SW480 (cell line): ENCODE measurements at places on chromosomes 7 and 10.

DNA sequence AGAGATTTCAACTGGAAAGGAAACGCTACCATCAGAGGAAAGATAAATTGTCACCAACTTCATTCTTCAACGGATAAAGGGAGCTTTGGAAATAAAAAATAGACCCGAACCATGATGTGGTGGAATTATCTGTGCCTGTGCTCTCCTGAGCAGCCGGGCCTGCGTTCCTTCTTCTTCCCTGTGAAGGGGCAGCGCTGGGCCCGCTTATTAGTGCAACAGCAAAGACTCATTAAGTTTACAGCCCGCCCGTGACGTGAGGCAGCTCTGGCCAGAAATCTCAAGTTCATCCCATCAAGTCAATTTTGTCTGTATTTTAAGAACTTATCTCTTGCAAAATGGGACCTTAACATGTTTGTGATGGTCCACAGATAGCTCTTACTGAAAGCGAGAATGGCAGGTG, 193.7 kb downstream of the ADARB2 start:
- DNase-seq = no peak

GRCh38 chr10:112208997-112209396, 25.4 kb upstream of the GPAM start:
- no peak for DNase-seq

- DNase-seq = no peak
Observed at GRCh38 chr7:78039790-78040776, 241.5 kb downstream of the PHTF2 start.

DNA sequence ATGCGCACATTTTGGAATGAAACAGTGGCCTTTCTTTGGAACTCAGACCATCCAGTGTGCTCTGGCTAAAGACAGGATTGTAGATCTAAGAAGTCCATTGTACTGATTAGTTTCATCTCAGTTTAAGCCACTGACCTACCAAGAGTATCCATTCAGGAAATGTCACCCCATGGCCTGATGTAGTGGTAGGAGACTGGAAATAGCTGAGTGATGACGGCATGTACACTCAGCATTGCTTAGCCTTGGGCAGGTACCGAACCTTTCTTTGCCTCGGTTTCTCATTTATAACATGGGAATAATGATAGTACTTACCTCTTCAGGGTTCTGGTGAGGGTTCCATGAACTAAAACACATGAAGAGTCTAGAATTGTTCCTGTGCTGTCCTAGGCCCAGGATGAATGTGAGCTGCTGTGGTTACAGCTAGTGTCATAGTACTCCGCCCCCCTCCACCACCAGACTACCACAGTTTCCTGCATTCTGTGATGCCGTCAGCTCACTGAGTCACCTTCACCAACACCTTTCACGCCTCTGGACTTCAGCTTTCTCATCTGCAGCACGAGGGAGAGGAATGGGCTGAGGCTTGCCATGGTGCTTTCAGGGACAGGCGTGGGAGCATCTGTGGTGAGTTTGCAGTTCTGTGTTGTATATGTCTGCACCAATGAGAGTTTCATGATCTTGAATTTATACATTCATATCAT, 484.0 kb upstream of the GALNT17 start:
- DNase-seq = peak; percentile 80

GRCh38 chr10:76051007-76051936, 619.8 kb downstream of the LRMDA start:
- DNase-seq = peak; percentile 97

DNA sequence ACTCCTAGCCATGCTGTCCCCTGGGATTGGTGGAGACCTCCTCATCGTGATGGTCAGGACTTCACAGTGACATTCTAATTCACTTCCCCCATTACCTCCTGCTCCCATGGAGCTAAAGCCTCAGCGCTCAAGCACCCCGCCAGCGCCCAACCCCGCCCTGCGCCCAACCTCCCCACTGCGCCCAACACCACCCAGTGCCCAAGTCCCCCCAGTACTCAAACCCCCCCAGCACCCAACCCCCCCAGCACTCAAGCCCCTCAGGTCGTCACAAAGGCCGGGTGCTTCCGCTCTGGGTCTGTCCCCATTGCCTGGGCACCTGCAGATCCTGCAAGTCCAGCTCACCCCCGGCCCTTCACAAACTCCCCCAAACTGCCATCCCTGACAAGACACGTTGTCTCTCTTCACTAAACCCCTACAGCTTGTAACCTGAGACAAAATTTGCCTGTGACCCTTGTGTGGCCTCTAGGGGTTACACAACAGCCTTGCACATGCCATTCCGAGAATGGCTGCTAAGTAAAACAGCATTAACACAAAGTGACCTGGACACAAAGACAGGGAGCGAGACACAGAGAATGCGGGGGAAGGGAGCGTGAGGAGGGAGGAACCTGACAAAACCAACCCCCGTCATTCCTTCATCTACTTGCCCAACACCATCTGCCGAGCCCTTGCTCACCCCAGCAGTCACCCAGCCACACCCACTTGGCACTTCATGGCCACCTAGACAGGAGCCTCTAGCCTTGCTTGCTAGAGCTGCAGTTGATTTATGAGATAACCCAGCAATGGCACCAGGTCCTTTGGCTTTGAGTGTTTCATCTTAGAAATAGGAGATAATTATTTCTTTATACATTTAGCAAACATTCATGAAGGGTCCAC, 107.8 kb downstream of the ADARB2 start:
- DNase-seq = no peak

DNA sequence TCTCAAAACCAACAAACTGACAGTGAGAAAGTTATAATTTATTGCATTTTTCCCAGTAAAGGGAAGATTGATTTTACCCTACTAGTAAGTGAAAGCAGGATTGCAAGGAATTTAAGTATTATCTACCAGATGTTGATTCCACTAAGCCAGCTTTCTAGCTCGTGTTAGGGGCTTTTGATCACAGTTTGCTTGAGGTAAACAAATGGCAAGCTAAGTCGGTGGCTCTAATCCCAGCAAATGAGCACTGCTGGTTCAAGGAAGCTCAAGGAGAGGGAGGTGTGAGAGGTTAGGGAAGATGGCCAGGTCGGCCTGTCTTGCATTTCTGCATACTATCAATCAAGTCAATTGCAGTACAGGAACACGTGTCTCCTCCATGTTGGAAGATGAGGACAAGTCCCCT, 448.7 kb upstream of the POM121L12 start:
- no peak for DNase-seq

GRCh38 chr10:104257235-104257634, 2.5 kb downstream of the GSTO1 start:
- no peak for DNase-seq

- DNase-seq = no peak
Observed at GRCh38 chr7:55485501-55486191, 86.7 kb downstream of the VOPP1 start.

GRCh38 chr7:73718905-73719805, at the start of gene STX1A:
Gene STX1A (minus strand): TSS chr7:73719669. CDS start chr7:73719631, 38 bp downstream.
- peak; percentile 78 for DNase-seq

DNA sequence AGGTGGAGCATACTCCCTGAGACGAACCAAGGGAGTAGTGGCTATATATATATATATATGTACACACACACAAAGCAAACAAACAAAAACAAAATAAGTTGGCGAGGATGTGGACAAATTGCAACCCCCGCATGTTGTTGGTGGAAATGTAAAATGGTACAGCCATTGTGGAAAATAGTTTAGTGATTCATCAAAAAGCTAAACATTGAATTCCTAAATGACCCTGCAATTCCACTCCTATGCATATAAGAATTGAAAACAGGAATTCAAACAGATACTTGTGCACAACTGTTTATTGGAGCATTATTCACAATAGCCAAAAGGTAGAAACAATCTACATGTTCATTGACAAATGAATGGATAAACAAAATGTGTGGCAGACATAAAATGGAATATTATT, 407.9 kb downstream of the KCNMA1 start:
- DNase-seq = no peak

- no peak for DNase-seq
Observed at GRCh38 chr7:22853674-22854157, 31.1 kb upstream of the TOMM7 start.

- DNase-seq = no peak
Observed at GRCh38 chr10:55233505-55233904, 432.5 kb upstream of the PCDH15 start.

GRCh38 chr10:24242562-24242961, 33.6 kb downstream of the KIAA1217 start:
- no peak for DNase-seq

DNA sequence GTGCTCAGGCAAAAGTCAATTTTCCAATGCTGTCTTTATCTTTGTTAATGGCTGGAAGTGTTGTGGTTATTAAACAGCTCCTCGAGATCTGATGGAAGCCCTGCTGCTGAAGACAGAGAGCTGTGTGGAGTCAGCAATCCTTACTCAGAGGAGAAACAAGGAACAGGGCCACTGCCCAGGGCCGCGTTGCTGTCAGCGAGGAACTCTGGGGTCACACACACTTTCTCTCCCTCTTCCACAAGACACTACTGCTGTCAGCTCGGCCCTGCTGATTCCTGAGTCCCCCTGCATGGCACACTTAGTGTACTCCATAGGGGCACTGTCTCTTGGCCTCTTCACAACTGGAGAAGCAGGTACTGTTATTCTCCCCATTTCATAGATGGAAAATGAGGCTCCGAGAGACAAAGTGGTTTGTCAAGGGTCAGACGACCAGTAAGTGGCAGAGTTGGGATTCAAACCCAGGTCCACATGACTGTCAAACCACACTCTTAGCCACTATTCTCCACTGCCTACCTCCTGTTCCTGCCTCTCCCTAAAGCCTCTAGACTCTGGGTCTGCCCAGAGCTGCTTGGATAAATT, 29.3 kb upstream of the PDCD4 start:
- DNase-seq = no peak

DNA sequence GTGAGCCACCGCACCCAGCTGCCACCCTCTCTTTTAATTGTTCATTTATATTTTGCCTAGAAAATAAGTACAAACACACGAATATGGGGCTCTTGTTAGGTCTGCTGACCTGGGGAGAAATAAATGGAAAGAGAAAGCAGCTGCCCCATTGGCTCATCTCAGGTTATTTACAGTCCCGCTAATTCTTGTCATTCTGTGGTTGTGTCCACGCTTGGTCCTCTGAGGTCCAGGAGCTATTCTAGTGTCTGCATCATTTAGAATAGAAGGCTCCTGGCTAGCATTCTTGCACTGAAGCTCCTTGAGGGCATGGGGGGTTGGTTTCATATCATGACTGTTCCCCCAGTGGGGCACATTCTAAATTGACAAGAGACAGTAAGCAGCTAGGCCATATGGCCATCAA, 128.5 kb downstream of the TACC2 start:
- no peak for DNase-seq

GRCh38 chr10:75398200-75398691, 3.3 kb downstream of the ZNF503 start:
- DNase-seq = no peak

GRCh38 chr7:101066141-101066832, 19.0 kb upstream of the TRIM56 start:
- DNase-seq = no peak

GRCh38 chr10:23439961-23440889, 1.4 kb downstream of the OTUD1 start:
- peak; percentile 31 for DNase-seq

DNA sequence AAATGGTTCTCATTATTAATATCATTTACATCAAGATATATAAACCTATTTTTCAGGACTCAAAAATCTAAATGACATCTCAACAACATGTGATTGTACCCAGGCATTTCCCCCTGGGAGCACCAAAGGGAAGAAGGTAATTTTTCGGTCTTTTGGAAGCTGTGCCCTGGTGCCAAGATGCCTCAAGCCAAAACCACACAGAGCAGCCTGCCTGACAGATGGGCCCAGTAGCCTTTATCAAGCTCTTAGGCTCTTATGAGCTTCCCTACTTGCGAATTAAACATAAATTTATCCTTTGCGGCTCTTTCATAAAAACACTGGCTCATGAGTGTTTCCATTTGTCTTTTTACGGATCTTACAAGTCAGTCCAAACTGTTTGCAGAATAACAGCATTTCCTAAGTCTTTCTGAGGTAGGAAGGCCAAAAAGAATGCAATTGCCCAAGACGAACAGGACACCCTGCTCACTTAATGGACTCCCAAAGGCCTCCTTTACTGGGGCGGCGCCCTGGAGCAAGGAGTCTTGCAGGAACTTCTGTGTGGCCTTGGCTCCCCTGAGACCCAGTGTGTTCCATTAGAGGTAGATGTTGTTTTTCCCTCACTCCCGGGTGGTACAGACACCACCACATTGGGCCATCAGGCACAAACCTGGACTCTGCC, 4.1 kb upstream of the RASSF4 start:
- no peak for DNase-seq

DNA sequence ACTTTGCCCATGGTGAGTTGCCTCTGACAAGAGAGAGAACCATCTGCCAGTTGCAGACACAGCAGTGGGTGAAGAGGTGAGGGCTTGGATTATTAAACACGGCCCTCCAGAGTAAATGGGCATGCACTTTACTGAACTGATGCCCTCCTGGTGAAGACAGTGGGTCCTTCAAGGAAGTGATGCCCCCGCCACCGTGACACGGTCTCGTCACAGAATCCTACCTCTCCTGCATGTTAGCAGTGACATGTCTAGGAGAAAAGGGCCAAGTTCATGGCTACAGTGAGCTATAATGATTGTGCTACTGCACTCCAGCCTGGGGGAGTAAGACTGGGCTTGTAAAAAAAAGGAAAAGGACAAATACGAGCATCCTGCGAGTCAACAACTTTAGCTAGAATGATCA, 2.4 kb downstream of the BNIP3 start:
- DNase-seq = no peak

GRCh38 chr10:113399065-113399464, 153.8 kb upstream of the HABP2 start:
- DNase-seq = no peak

DNA sequence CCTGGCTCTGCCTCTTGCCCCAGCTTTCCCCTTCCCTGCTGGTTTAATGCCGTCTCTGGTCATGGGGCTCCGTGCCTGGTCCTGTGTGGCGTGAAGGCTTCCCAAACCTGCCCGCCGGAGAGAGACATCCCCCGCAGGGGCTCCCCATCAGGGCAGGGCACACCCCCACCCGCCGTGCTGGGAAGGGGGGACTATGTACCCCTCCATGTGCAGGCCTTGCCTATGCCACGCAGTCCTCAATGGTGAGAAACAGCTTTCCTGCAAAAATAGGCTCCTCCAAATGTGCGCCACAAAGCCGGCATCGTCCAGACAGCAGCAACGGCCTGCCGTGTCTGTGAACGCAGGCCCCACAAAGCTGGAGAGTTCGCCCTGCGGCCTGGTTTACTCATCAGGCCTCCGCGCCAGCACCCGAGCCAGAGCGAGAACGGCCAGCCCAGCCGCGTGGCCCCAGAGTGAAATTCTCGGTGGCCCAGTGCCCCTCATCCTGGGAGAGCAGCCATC, 313.4 kb downstream of the DNAJB6 start:
- no peak for DNase-seq

GRCh38 chr7:107815254-107815882, 12.3 kb upstream of the SLC26A3 start:
- DNase-seq = no peak

DNA sequence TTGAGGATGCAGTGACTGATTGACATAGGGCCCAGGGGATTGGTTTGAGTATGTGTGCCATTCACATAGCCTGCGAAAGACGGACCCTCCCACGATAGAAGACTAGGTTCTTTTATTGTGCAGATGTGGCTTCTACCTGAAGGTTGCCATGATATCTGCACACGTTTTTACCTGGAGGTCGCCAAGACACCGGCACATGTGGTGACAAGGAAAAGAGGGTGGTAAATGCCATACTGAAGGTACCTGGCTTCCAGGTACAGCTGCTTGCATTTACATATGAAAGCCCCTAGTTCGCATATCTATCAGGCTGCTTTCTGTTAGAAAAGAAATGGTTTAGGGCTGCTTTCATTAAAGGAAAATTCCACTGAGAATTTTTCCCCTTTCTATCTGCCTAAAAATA, 43.6 kb downstream of the ZNF22 start:
- no peak for DNase-seq

GRCh38 chr7:48428091-48428684, 256.9 kb downstream of the ABCA13 start:
- DNase-seq = no peak
